Left renal pelvis (tissue), 4 donors: ENCODE measurements at places on chromosomes 1 and 21. TPM values are rescaled to one million over a fixed set of nuclear protein-coding genes. Genes with fewer than 3 reads are reported as not detected.

- DNase-seq: no peak
Observed at GRCh38 chr1:38332649-38333310, 286.2 kb upstream of the POU3F1 start.

Gene ASB17
- polyA plus RNA-seq: not detected

- DNase-seq: no peak
Observed at GRCh38 chr1:230858918-230859729, 9.2 kb downstream of the C1orf198 start.

DNA sequence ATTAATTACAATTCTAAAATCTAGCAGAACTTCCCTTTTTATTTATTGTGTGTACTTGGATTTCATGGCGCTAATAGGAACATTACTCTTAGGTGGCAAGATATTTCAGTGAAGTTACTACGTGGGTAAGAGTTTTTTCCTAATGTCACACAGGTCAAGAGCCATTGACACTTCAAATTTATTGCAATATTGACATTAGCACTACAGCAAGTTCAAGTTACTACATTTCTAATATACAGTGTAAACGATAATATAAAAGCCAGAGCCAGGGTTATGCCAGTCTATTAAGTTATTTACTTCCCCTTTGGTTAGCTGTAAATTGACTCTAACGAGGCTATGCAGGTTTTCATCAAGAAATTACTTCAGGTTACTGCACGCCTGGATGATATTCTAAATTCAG is 29.7 kb downstream of the CHODL start:
- no peak for DNase-seq

Gene NBPF4
- polyA plus RNA-seq: not detected

Gene TMPRSS3
- 2.1 TPM for polyA plus RNA-seq

DNA sequence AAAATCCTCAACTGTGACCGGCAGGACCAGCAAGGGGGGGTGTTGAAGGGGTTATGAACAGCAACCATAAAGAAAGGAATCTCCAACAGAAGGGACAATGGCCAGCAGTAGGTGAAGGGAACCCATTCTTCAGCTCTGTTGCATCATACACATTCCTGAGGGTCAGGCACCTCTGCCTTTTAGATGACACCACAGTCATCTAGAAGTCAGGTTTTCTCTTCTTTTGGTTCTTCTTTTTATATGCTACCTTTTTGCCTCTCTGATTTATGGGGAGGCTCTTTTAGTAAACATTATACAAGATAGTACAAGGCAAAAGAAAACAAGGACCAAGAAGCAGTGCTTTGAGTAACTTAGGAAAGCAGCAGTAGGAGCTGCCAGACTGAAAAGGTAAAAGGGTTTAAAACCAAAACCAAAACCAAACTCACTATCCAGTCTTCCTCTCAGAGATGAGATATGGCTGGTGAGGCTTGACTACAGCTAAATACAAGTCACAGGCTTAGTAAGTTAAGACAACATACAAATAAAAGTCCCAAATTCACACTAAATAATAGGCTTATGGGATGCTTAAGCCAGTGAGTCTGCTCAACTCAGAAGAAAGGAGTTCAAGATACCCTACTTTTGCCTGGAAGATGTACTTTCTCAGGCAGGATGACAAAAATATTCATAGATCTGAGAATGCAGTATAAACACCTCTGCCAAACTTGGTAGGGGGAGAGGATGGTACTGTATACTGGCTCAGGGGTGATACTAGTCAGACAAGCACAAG is 4.1 kb downstream of the TEX38 start:
- no peak for DNase-seq

Gene FOXD3
- 0.32 TPM for polyA plus RNA-seq

DNA sequence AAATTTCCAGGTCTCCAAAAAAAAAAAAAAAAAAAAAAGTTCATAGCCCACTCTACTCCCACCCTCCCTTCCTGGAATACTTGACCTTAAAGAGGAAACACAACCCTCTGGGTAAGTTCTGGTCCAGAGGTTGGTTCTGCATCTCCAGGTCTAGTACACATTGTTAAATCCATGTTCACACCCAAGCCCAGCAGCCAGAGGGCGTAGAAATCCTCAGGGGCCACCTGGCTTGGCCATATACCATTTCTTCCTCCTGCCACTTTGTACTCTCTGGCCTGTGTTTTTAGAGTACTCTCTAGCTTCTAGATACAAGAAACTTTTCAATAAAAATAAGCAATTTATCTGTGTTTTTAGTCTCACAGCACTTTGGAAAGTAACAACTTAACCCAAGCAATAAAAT is 89.3 kb downstream of the PHTF1 start:
- DNase-seq: no peak
